ENCODE measurements at places on chromosomes 2 and 18.

- no peak for DNase-seq
These were observed 36.2 kb downstream of the PNO1 start for GRCh38 chr2:68193787-68194372.

DNA sequence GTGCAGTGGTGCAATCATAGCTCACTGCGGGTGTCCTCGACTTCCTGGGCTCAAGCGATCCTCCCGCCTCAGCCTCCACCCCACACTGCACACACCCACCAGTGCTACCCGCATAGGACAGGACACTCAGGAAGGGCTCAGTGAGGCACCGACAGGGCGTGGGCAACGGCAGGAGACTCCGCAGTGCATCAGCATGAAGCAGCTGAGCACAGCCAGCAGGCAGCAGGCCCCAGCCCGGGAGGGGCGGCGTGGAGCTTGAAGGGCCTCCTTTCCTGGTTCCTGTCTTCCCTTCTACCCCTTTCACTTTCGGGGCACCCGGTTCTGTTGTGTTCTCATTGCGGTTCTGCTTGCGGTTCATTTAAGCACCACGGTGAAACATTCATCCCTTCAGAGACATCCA, 89.8 kb downstream of the ZNF516 start:
- no peak for DNase-seq

GRCh38 chr18:61643884-61644647, 248.7 kb downstream of the RNF152 start:
- DNase-seq, result no peak

DNA sequence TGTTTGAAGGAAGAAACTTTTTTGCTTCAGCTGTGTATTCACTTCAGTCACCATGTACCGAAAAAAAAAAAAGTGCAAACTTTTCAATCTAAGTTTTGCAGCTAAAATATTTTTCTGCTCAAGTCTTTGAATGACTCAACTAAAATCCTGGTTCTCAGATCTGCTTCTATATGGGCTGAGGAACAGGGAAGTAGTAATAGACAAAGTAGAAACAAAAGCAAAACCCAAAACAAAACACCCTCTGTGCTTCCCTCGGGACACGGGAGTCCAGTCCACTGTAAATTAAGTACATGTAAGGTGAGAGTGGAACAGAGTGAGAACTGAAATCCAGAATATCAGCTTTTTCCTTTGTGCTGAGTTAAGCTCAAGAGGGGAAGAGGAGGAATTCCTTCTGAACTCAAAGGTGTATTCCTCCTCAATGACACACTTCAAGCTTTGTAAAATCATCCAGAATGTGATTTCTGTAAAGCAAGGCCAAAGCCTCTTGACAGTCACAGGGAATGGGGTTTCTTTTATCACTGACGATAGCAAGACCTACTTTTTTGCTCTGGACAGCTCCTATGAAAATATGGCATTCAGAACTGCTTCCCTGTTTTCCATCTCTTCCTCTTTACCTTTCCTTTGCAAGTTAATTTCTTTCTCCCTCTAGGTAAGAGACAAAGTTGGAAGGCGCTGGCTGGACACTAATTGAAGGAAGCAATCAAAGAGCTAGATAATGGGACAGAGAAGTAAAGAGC, 433.5 kb upstream of the MMADHC start:
- no peak for DNase-seq

GRCh38 chr2:172256886-172257285, 154.2 kb upstream of the DLX2 start:
- DNase-seq, result no peak

DNA sequence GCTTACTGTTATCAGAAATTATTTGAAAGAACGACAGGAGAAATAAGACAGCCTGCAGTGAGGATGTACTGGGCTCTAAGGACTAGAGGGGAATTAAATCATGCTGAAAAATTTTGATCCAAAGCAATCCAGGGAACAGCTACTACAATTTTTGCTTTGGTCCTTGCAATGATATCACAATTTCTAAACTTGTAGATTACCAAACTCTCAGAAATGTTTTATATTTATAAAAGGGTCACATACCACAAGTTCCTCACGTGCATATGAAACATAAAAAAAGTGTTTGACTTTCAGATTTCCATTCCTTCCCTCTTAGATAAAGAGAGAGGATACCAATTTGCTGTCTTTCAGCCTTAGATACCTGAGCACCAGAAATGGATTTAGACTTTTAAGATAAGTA, 261.2 kb downstream of the STK39 start:
- no peak for DNase-seq

GRCh38 chr2:83238111-83238510, 1221.0 kb downstream of the SUCLG1 start:
- DNase-seq, result no peak

GRCh38 chr2:29527947-29528346, 393.4 kb downstream of the ALK start:
- no peak for DNase-seq

DNA sequence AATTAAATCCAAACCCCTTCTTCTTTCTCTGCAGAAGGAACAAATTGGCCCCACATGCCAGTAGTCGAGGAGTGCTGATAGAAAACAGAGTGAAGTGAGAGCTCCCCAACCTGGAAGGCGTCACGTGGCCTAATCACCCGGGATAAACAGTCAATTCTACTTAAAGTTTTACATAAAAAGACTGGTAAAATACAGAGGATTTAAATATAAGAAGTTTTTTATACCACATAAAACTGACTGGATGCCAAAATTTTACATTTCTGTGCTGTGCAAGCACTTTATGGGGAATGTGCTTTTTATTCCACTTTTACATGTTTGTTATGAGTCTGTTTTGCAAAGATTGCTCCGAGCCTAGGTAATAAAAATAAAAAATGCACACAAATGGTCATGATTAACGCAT, 1586.8 kb upstream of the ACVR2A start:
- DNase-seq, result no peak

DNA sequence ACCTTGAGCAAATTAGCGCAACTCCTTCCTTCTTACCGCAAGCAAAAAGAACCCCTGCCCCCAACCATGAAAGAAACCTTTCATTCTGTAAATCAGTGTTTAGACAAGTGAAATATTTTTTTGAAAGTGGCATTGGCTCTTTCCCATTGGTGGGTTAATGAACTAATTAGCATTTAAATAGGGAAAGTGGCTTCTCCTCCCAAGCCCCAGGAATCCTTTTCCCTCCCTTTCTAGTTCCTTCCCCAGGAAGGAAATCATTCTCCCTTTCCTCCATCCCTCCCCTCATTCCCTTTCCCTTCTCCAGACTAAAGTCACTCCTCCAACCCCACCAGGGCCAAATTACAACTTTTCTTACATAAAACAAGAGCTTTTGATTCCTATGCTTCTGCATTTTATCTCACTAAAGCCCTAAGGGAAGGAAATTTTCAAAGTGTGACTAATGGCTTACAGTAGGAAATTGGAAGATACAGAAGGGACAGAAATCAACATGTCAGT, 22.9 kb upstream of the TYMS start:
- no peak for DNase-seq

- peak; percentile 7 for DNase-seq
These were observed 155.0 kb downstream of the TTC32 start for GRCh38 chr2:19746611-19747309.

GRCh38 chr2:223956300-223956699, 963 bp upstream of the MRPL44 start:
- no peak for DNase-seq

DNA sequence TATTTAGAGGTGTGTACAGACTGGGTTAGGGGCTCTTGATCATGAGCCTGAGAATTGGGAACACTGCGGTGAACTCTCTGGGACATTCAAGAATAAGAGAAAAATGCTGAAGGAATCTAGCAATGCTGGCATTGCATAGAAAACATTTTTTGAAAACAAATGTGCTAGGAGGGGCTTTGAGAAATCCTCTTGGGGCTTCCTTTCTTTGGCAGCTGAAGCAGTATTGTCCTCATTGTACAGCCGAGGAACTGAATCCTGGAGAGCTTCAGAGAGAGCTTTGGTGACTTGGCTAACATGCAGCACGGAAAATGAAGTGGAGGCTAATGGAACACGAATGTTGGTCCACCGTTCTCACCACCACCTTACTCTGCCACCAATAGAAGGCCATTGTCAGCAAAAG, 107.3 kb upstream of the EFEMP1 start:
- no peak for DNase-seq

- DNase-seq, result no peak
These were observed 34.7 kb downstream of the TTR start for GRCh38 chr18:31626409-31626808.

- DNase-seq, result no peak
These were observed 767.8 kb upstream of the ZEB2 start for GRCh38 chr2:145287736-145288135.

GRCh38 chr18:34787931-34788532, 77.9 kb downstream of the DTNA start:
- peak; percentile 65 for DNase-seq

- no peak for DNase-seq
These were observed 26.8 kb downstream of the MAL start for GRCh38 chr2:95052307-95052706.

- DNase-seq, result no peak
These were observed 216.9 kb downstream of the ARHGAP15 start for GRCh38 chr2:143345887-143346787.

GRCh38 chr2:7999683-8000476, 682.0 kb upstream of the ID2 start:
- no peak for DNase-seq

- no peak for DNase-seq
These were observed 40.5 kb downstream of the PTPRM start for GRCh38 chr18:7607540-7608173.

GRCh38 chr18:13681701-13682100, 44.7 kb downstream of the FAM210A start:
- DNase-seq, result no peak

- DNase-seq, result no peak
These were observed 212.6 kb downstream of the PRKCE start for GRCh38 chr2:45864121-45864520.

DNA sequence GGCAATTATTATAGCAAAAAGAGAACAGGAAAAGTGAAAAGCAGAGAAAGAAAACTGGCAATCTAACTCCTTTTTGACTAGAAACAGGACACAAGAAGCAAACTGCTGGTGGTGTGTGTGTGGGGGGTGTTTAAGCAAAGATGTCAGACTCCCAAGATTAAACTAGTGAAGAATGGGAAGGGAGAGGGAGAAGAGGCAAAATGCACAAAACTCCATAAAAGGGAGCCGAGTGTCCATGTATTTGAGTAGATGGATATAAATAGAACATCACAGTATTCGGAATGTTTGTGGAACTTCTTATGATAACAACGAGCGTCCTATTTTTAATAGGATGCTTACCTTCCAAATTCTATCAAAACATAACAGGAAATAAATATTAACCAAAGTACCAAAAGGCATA, 179.8 kb upstream of the TRIB2 start:
- DNase-seq, result no peak

DNA sequence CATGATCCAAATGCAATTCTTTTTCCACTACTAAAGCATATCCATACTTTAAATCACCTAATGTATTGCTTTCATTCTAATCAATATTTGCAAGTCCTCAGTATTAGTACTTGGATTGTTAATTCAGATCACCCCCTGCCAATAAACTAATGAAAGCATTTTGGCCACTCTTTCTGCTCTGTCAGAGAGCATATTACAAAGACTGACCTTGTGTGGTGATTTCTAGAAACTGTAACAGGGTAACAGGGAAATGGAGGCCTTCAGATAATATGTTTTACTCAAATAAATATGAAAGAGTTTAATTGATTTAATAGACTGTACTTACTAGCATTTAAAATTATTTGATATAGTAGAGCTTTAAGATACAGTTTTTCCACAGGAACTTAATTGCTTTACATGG, 453.0 kb downstream of the KCNJ3 start:
- no peak for DNase-seq

- no peak for DNase-seq
These were observed 93.8 kb upstream of the KCNH7 start for GRCh38 chr2:162932416-162932815.

- DNase-seq, result no peak
These were observed 131.5 kb upstream of the STON1 start for GRCh38 chr2:48398285-48399002.

DNA sequence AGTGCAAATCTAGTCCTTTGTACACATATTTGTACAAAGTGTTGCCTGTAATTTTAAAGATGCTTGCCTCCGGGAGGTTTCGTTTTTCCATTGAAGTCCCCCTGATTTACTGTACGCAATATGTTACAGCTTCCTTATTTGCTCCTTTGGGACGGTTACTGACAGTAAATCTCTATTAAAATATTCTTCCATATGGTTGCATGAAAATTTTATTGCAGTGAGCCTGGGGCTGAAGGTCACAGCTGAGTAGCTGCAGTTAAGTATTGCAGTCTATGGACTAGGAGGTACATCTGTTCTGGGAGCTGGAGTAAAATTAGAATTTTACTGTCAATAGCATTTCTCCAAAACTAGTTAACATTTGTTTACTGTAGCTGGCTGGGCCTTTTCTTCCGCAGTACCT, 119.2 kb downstream of the ETAA1 start:
- DNase-seq, result no peak

DNA sequence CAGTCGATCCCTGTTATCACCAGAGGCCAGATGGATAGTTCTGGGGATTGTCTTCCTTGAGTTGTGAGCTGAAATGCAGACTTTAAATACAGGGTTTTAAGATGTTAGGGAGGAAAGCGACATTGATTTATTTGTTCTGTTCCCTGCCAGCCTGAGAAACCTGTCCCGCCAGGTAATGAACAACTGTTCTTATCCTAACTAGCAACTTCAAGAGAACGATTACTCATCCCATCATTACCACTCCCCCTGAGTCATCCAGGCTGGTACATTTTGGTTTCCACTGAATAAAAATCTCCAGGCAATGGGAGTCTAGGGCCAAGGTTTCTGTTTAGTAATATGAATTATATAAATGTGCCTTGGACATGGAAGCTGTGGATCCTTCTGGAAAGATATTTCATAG, 131.2 kb downstream of the LYPD6B start:
- no peak for DNase-seq

- no peak for DNase-seq
These were observed 89.4 kb downstream of the TNS1 start for GRCh38 chr2:217913436-217913835.

DNA sequence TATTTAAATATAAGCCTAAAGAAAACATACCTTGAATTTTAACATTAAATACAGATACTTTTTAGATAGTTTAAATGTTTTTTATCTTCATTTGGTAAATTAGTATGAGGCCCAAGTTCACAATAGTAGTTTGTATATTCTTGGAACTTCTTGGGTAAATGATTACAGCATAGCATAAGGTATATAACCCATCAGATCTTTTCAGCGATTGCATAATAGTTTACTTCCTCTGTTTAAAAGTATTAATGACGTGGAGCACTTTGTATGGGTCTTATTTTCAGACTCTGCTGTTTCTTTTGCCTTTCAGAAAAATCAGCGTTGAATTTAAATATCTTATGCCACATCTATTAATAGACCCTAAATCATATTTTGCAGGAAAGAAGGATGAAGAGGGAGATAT, 60.2 kb downstream of the CHRNA1 start:
- DNase-seq, result no peak

Data from SW 1271 (cell line).